ENCODE measurements at places on chromosomes 3 and 15. TPM values are rescaled to one million over a fixed set of nuclear protein-coding genes. Genes with fewer than 3 reads are reported as not detected.

Gene SPATA12
- not detected for total RNA-seq

DNA sequence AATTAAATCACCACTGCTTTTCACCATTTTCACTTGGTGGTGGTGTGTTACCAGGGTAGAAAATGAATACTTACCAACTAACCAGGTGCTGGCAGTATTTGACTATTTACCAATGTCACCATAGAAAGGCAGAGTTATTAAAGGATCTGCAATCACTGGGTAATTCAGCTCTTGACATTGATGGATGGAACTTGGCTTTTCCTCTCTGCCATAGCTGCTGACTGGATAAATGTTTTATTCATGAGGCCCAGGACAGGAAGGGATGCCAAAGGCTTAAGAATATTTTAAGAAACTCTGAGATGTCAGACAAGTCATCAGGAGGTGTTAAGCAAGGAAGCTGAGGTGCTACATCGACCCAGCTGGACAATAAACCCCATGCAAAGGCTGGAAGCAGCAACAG lies 495.5 kb upstream of the CFAP20DC start:
- no peak for DNase-seq

- peak; percentile 61 for DNase-seq
Observed at GRCh38 chr3:75192146-75192616, 471.9 kb upstream of the FRG2C start.

DNA sequence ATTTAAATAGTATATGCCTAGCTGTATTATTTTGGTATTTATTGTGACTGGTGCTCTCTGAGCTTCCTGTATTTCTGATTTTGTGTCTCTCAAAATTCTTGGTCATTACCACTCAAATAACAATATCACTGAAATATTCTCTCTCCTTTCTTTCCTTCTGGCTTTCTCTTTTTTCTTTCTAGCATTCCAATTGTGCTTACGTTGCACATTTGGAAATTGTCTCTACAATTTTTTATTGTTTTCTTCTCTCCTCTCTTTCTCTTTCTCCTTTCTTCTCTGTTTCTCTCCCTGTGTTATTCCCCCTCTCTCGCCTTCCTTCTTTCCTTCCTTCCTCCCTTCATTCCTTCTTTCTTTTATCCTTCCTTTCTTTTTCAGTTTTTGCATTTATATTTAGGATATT lies 89.6 kb upstream of the MCTP2 start:
- DNase-seq, result no peak

Gene CELSR3
- 1.5 TPM for total RNA-seq

GRCh38 chr15:82680200-82681102 lies 29.2 kb downstream of the AP3B2 start:
- DNase-seq, result peak; percentile 94

Gene RTP3
- not detected for total RNA-seq

Gene PRICKLE2
- 58.3 TPM for total RNA-seq
